A549 treated with Hydrocortisone at 1 μM for 4 hours (cell line): ENCODE measurements at places on chromosomes 2 and 18. TPM values are rescaled to one million over a fixed set of nuclear protein-coding genes. Genes with fewer than 3 reads are reported as not detected.

Gene ONECUT2
- total RNA-seq = 0.26 to 0.51 TPM (median 0.35 TPM) in 5 replicates

Gene UGT1A8
- 0.05 to 0.06 TPM in 2 of 5 replicates, not detected in the others for total RNA-seq

Gene DAPL1
- total RNA-seq = not detected in 5 replicates

Gene HOXD8
- 4.7 to 6.0 TPM (median 5.3 TPM) in 5 replicates for total RNA-seq

Gene TEKT4
- not detected in 5 replicates for total RNA-seq
